Astrocyte of the cerebellum (primary cell): ENCODE measurements at places on chromosomes 16 and 17.

GRCh38 chr16:81429045-81429521 is 15.5 kb upstream of the CMIP start:
- no peak for DNase-seq

- DNase-seq: no peak
These were observed 286.6 kb upstream of the CCL2 start for GRCh38 chr17:33968350-33969044.

- no peak for DNase-seq
These were observed 16.7 kb downstream of the SLC6A4 start for GRCh38 chr17:30218799-30219198.

DNA sequence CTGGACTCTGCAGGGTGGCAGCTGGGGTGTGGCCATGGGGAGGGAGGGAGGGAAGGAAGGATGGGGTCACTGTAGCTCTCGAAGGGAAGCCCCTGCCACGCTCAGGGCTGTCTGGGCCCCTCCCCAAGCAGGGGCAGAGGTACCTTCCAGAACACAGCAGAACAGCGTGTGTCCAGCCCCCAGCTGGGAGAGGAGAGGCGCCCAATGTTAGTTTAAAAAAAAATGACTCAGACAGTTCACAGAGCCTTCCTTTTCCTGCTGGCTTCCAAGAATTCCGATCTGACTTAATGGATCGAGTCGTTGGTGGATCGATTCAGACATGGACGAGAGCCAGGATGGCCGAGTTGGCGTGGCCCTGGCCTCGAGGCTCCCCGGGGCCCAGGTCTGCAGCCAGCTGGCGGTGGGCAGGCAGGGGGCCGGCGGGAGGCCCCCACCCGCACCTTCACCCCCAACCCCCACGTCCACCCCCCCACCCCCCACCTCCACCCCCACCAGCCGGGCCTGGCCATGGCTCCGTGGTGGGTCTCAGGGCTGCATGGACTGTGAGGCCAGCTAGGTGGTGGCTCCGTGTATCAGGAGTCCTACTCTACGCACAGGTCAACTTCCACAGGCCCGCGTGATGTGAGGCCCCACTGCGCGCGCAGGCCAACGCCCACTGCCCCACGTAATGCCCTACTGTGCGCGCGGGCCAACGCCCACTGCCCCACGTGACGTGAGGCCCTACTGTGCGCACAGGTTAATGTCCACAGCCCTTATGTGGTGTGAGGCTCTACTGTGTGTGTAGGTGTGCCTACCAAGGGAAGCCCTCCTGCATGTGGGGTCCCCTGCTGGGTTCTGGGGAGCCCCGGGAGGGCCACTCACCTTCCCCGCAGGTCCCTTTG is 21.8 kb downstream of the CACNA1H start:
- no peak for DNase-seq

GRCh38 chr17:3506054-3506453 is 30.3 kb downstream of the ASPA start:
- no peak for DNase-seq

GRCh38 chr17:55661963-55662834 is 60.5 kb downstream of the TMEM100 start:
- no peak for DNase-seq

DNA sequence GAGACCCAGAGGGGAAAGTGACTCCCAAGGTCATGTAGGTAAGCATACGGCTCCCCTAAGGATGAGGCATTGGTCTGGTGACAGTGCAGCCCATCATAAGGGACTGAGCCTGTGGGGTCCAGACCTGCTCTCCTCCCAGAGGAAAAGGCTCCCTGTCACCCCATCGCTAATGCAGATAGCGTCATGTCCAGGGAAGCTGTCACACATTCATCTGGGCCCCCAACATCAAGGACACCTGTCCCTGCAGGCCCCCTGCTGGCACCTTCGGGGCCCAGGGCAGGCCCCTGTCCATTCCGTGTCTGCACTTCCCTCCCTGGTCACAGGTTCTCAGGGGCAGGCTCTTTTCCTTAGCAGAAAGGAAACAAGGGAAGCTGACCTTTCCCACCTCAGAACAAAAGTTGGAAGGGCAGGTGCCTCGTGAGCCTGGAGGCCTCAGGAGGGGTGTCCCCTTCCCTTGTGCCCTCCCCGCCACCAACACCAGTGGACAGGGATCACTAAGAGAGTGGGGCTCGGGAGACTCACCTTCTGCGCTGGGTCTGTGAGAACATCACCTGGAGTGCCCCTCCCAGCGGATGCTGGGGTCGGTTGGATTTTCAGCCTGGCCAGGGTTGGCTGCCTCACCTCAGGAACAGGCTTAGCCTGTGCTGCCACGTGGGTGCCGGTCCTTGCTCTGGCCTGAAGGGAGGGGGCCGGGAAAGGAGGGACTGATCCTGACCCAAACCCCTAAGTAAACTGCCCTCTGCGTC is 17.3 kb upstream of the LASP1NB start:
- no peak for DNase-seq

DNA sequence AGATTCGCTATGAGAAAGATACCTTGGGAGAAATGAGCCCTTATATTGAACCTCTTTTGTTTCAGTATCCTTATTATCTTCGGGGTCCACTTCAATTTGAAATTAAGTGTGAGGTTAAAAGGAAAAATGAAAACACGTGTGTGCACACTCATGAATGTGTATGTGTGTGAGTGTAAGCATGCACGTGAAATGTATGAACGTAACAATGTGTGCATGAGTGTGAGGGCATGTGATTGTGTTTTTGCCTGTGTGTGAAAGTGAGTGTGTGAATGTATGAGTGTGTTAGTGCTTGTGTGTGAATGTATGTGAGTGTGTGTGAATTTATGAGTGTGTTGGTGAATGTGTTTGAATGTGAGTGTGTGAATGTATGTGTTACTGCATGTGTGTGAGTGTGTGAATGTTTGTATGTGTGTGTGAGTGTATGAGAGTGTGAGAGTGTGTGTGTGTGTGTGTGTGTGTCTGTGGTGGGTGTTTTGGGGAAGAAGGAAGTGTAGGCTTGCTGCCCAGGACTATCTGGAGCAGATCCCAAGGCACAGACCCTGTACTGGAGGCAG is 224.0 kb upstream of the CDH13 start:
- no peak for DNase-seq

- DNase-seq: no peak
These were observed 230.7 kb downstream of the BCAS3 start for GRCh38 chr17:60908324-60908723.

DNA sequence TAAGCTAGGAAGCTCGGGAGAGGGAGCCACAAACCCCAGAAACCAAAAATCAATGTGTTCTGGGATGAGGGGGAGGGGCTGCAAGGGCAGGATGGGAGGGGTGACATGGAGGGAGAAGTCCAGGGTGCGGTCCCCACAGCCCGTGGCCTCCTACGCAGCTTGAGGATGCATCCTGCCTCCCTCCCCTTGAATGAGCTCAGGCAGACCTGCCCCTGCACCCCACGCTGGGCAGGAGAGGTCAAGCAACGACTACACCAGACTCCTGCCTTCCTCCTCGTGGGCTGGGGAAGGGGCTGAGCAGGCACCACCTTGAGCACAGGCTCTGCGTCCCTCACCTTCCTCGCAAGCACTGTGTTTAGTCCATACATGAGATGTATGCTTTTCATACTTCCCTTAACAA is 3.9 kb downstream of the ANKRD13B start:
- DNase-seq: no peak

DNA sequence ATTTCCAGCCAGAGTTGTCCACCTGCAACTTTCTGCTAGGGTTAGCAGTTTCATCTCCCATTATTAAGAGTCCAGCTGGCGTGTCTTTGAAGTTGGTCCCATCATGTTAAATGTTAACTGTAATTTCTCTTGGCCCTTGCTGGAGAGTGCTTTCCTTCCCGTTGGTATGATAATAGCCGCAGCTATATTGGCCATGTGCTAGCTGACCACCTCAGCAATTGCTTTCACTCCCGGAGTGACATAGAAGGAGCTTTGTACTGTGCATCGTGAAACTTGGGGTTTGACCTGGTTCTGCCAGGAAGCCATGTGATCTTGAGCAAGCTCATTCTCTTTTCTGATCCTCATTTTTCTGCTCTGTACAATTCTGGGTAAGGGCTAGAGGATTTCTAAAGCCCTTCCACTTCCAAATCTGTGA is 81.0 kb upstream of the TBX2 start:
- DNase-seq: no peak

DNA sequence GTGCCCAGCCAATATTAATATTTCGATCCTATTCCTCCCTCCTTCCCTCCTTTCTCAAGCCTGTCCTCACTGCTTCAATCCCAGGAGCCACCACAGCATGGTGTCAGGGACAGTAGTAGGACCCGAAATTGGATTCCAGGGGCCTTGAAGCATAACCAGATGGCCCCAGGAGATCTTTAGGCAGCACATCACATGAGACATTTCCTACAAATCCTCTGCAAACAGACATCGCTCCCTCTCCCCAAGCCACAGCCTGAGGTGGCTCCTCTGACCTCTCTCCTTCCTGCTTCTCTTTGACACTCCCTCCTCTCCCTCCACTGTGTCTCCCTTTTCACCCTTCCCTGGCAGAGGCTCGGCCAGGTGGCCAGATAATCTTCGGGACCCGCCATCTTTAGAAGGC is 76.6 kb downstream of the BMERB1 start:
- DNase-seq: no peak
